ENCODE measurements at places on chromosomes 1 and 21.
A peak's percentile ranks its signal among the peaks of the same experiment; 100 is the strongest.

DNA sequence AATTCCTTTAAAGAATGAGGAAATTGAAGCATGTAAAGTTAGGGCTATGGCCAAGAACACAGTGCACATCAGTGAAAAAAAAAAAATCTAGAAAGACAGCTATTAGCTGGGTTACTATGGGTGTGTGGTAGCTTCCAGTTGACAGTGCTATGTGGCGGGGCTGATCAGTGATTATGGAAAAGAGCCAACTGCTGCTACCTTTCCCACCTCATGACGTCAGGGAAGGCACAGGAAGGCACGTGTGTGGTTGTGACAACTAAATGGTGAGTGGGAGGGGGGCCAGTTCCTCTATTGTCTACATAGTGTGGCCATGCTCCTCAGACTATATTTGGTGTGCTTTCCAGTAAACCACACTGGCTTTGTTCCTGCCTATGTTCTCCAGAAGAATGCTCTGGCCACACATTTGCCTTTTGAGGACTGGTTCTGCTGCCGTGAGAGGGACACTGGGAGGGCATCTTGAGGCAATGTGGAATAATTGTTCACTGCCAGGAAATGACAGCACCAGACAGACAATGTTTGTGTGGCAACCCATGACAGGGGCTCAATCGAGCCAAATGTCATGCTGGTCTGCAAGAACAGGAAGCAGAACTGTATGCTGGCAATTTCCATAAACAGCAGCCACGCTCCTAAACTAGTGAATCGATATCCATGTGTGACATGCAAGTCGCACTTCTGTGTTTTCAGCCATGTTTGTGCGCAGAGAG, 3.0 kb upstream of the SDE2 start:
- DNase-seq: peak; percentile 26
- no peak overlapping the region for H3K27ac ChIP-seq
- H3K27me3 ChIP-seq: no peaks in the 10 kb centered on the region

DNA sequence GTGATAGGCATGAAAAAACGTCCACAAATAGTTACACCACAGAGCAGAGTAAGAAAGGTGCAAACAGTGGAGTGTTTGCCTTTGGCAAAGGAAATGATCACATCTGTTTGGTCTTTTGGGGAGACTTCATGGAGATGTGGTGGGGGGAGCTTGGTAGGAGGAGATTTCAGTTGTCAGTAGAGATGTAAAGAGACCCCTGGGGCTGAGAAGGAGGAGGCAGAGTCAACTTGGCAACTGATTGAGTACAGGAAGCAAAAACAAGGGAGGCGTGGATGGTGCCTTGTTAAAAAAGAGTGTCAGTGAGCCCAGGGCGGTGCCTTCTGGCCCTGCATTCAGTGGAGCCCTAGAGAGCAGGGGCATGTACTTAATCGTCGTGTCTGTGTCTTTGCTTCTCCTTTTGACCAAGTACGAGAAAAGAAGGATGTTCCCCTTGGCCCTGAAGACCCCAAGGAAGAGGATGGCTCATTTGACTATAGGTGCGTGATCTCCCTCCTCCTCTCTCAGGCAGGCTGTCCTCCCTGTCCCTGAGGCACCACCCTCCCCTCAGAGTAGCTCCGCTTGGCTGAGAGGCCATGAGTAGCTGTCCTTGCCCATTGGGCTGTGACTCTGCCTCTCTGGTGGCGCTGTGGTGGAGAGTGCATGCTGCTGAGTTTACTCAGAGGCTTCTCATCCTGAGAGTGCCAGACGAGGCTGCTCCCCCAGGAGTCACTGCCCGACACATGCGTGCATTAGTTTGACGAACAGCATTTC, 30.4 kb upstream of the CNTN2 start:
- H3K36me3 ChIP-seq: no peaks in the 10 kb centered on the region
- H3K27ac ChIP-seq: no peak overlapping the region
- H3K4me1 ChIP-seq: no peaks in the 10 kb centered on the region
- no peak overlapping the region for H3K4me3 ChIP-seq
- DNase-seq: no peak
- peaks cover 91% of the 10 kb centered on the region for H3K27me3 ChIP-seq

DNA sequence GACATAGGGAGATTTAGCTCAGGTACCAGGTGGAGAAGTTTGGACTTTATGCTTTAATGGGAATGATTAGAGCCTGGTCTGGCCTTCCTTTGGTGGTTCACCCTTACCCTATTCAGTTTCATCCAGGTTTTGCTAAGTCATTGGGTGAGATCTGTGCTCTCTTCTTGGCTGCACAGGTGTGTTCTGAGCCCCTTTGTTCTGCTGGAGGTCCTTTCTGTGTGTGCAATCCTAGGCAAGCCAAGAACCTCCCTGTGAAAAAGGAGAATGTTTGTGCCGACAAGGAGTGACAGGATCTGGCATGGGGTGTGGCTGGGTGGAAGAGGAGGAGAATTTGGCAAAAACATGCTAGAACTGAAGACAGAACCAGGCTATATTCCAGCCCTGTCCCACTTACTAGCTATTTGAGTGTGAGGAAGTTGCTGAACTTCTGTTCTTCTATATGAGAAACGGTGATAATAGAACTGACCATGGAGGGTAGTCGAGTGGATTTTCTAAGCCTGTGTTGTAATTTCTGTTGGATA, 4.6 kb downstream of the GSTM5 start:
- no peak for DNase-seq
- H3K4me1 ChIP-seq: peaks cover 9% of the 10 kb centered on the region
- no peak overlapping the region for H3K27ac ChIP-seq
- H3K27me3 ChIP-seq: no peaks in the 10 kb centered on the region
- no peaks in the 10 kb centered on the region for H3K36me3 ChIP-seq

DNA sequence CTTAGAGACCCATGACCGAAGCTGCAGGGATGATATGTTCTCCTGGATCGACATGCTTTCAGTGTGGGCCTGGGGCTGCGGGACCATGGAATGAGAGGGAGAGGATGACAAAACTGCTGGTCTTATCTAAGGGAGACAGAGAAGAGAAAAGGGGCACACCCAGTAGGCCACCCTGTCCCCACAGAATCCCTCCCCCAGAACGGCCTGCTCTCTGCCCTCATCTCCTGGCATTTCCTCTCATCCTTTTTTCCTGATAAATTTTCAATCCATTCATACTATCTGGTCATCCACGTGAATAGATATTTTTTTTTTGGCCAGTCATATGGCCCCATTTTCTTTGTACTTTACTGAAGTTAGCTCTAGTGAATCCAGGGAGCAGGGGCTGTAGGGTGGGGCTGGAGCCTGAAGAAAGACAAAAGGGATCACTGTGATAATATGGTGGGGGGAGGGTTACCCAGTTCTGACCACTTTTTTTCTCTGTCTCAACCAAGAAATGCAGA, at the start of gene PKLR:
Gene PKLR (minus strand): TSS at position 97 of the 500 bp plus-strand sequence. CDS start 43 bp downstream, at position 54.
- H3K27ac ChIP-seq: no peak within 1 kb of the TSS
- no peaks in the 10 kb centered on the region for H3K36me3 ChIP-seq
- H3K4me3 ChIP-seq: no peak within 1 kb of the TSS
- DNase-seq: no peak

DNA sequence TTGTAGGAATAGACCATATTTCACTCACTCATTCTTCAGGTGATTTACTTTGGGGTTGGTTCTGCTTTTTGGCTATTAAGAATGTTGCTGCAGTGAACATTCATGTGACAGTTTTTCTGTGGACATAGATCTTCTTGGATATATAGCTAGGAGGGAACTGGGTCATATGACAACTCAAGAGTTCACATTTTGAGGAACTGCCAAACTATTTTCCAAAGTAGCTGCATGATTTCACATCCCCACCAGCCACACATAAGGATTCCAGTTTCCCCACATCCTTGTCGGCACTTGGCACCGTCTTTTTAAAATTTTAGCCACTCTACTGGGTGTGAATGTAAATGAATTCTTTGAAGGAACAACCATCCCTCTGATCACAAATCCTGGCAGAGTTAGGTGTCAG, 126.0 kb downstream of the PRDM2 start:
- H3K27me3 ChIP-seq: no peaks in the 10 kb centered on the region
- H3K4me1 ChIP-seq: peaks cover 7% of the 10 kb centered on the region
- H3K4me3 ChIP-seq: no peak overlapping the region
- H3K27ac ChIP-seq: no peak overlapping the region
- no peaks in the 10 kb centered on the region for H3K36me3 ChIP-seq
- no peak for DNase-seq

GRCh38 chr1:75425001-75425650, 185.8 kb downstream of the SLC44A5 start:
- DNase-seq: no peak
- H3K27me3 ChIP-seq: peaks cover 34% of the 10 kb centered on the region
- no peak overlapping the region for H3K4me3 ChIP-seq
- H3K4me1 ChIP-seq: no peaks in the 10 kb centered on the region
